ENCODE measurements at places on chromosomes 6 and 20.

- peak; percentile 12 for DNase-seq
Observed at GRCh38 chr6:33761922-33762629, 15.4 kb upstream of the IP6K3 start.

DNA sequence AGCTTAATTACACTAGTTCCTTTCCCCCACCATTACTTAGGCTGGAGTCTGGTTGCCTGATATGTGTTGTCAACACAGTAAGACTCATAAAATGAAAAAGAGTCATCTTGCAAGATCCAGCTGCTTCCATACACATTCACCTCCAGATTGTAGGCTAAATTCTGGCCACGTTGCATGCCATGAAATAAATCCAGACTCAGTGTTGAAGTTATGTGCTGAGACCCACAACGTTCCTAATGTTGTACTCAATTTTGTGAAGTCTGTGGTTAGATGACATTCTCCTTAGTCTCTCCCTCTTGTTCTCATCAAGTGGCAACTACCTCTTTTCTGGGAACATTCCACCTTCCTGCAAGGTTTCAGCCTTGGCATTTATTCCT, 212.3 kb downstream of the LMBRD1 start:
- DNase-seq, result no peak

- no peak for DNase-seq
Observed at GRCh38 chr20:54433636-54434035, 41.8 kb upstream of the DOK5 start.

GRCh38 chr6:1712451-1712850, 102.7 kb downstream of the FOXC1 start:
- no peak for DNase-seq

DNA sequence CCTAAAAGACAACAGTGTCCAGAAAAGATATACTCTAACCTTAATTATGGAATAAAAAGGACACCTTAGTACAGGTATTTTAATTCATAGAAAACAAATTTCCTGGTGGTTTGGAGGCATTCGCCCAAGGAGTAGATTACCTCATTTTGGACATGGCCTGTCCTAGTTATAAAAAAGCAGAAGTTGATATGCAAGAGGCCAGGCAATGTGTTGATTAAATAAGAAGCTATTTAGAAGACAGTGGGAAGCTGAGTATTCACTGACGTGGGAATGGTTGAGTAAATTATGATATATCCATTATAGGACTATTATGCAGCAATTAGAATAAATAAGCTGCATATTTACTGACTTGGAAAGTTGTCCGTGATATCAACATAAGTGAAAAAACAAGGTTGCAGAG, 314.9 kb downstream of the ALDH8A1 start:
- no peak for DNase-seq

DNA sequence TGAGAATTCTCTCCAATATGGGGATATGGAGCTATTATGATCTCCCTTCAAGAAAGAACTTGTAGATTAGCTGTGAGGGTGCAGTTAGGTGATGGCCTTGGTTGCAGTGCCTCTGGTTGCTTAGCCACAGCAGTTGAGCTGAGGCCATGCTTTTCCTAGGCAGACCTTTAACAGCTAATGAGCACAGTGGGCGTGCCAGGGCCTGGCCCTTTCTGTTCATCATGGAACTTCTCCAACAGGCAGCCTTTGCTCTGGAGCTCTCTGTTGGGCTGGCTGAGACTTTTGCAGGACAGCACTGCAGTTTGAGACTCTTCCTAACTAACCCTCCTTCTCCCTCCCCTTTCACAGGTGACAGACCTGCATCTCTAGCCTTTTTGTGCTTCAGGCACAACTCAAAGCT, 39.7 kb upstream of the TMEM170B start:
- no peak for DNase-seq

GRCh38 chr6:161618831-161619454, 345.1 kb upstream of the AGPAT4 start:
- peak; percentile 16 for DNase-seq

GRCh38 chr20:34420146-34420545, 57.1 kb downstream of the ITCH start:
- no peak for DNase-seq

GRCh38 chr6:125728739-125729138, 20.7 kb upstream of the HEY2 start:
- DNase-seq, result no peak

DNA sequence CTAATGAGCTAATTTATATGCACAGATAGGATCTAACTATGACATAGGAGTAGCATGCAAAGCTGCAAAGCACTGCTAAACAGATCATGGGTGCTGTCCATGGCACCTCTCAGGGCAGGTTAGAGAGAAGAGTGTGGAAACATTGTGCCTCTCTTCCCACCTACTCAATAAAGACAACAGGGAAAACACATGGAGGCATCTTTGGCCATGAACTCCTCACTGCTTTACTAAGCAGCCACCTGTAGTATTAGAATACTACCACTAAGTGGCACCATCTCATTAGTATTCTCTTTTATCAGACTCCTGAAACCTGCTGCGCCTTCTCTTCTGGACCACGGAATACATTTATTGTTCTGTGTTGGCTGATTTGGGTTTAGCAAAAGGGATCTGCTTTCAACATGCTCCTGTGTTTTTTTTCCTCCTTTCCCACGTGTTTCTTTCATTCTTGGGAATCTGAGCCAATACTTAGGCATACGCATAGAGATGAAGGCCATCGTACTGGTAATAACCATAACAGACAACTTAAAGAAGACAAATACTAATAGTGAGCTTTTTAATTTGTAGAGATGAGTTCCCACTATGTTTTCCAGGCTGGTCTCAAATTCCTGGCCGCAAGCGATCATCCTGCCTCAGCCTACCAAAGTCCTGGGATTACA, 9.4 kb upstream of the HDDC2 start:
- peak; percentile 66 for DNase-seq

- peak; percentile 86 for DNase-seq
Observed at GRCh38 chr6:31660381-31661261, at the start of gene C6orf47. Gene C6orf47 (minus strand): TSS chr6:31660778. CDS start chr6:31659947, 831 bp downstream.

DNA sequence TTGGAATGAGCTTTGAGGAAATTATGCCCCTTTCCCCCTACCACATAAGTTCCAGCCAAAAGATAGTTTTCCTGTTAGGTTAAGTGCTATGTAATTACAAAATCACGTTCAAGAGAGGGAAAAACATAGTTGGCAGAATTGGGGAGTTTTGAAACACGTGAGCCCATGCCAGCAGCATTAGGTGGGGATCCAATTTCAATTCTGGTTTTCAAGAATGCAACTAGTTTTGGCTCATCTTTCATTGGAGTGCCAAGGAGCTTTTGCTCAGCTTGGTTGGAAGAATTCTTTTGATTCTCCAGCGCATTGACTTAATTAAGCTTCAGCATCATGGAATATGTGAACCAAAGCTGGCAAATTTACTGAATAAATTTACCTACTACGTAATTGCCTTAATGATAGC, 95.9 kb downstream of the SAMD5 start:
- no peak for DNase-seq

Measured in LoVo (cell line).